ENCODE measurements at places on chromosomes 2 and 18.

- DNase-seq = no peak
These were observed 640.4 kb downstream of the NRXN1 start for GRCh38 chr2:50391556-50391955.

- no peak for DNase-seq
These were observed 132.8 kb downstream of the ACOXL start for GRCh38 chr2:110865188-110865587.

- DNase-seq = no peak
These were observed 59.7 kb downstream of the WDSUB1 start for GRCh38 chr2:159226608-159227385.

DNA sequence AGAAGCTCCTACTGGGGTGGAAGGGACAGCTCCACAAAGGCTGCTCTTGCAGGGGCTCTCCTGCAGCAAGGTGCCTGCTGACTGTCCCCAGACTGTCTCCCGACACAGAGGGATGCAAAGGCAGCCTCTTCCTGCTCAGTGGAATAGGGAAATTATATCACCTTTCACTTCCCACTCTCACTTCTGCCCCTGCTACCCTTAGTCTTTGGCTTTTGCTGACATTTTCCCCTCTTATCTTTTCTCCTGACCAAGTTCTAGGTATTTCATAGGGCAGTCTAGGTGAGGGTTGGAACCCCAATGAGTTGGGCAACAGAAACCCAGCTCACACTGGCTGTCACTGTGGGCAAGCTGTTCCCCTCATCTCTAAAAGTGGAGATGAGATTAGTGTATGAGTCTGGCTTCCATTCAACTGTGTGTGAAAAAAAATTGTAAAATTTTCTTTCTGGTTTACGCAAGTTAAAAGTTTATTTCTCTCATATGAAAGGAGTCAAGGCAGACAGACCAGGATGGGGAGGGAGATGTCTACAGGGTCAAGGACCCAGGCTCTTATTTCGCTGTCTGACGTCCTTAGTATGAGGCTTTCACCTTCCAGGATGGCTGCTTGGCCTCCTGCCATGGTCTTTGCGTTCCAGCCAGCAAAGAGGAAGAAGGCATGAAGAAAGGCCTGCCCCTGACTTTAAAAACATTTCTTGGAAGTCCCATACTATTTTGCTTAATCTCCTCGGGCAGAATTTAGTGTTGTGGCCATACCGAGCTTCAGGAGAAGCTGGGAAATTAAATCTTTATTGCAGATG, 7.5 kb upstream of the MOCOS start:
- no peak for DNase-seq

GRCh38 chr2:53018825-53019425, 748.7 kb upstream of the CHAC2 start:
- no peak for DNase-seq

- peak; percentile 22 for DNase-seq
These were observed 185.7 kb upstream of the KLHL29 start for GRCh38 chr2:23199115-23199918.

Data from DND-41 (cell line).